ENCODE measurements at places on chromosomes 16 and 17. TPM values are rescaled to one million over a fixed set of nuclear protein-coding genes. Genes with fewer than 3 reads are reported as not detected.

Gene MBTD1
- total RNA-seq, result 10.3 TPM

Gene TRPV3
- 0.33 TPM for total RNA-seq

- no peak for DNase-seq
Observed at GRCh38 chr17:5822281-5823060, 238.2 kb upstream of the NLRP1 start.

Gene WNT9B
- not detected for total RNA-seq

- peak; percentile 48 for DNase-seq
Observed at GRCh38 chr17:16449121-16449570, 33.8 kb downstream of the TRPV2 start.

GRCh38 chr17:30218799-30219198, 16.7 kb downstream of the SLC6A4 start:
- DNase-seq, result no peak

Gene MTSS2
- 53.2 TPM for total RNA-seq

- DNase-seq, result no peak
Observed at GRCh38 chr17:4747847-4748246, 8.1 kb upstream of the CXCL16 start.

GRCh38 chr16:21590796-21591195, 8.6 kb upstream of the METTL9 start:
- DNase-seq, result no peak

DNA sequence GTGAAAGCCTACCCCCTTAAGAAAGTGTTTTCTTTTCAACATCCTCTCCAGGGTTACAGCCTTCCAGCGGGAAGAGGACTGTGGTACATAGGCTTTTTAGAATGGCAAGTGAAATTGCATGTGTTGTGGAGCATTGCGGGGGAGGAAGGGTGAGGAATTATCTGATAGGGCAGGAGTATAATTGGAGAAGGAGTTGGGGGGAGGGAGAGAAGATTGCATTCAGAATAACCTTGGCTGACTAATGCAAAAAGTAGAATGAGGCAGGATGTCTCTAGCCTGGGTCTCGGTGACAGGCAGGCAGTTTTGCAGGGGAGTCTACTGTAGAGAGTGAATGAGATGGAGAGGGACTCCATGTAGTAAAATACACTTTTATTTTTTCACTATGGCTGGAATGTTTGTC, 2.4 kb upstream of the CDH8 start:
- DNase-seq, result no peak

- DNase-seq, result no peak
Observed at GRCh38 chr17:80585890-80586845, 41.5 kb downstream of the RPTOR start.

DNA sequence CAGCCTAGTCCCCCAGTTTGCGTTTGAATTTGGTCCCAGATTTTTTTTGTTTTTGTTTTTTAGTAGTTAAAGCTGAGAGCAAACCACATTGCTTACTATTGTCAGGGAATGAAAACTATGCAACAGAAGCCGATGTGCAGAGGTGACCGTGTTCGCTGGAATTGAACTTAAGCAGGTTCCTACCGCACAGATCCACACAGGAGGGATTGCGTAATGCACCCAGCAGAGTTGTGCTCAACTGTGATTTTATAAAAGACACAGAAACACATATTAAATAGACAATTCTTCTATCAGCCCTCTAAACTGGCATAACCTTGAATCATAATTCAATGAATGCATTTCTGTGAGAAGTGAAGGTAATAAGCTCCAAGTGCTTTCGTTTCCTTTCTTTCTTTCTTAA, 443.0 kb downstream of the WWOX start:
- no peak for DNase-seq

Gene MAPT
- 0.54 TPM for total RNA-seq

DNA sequence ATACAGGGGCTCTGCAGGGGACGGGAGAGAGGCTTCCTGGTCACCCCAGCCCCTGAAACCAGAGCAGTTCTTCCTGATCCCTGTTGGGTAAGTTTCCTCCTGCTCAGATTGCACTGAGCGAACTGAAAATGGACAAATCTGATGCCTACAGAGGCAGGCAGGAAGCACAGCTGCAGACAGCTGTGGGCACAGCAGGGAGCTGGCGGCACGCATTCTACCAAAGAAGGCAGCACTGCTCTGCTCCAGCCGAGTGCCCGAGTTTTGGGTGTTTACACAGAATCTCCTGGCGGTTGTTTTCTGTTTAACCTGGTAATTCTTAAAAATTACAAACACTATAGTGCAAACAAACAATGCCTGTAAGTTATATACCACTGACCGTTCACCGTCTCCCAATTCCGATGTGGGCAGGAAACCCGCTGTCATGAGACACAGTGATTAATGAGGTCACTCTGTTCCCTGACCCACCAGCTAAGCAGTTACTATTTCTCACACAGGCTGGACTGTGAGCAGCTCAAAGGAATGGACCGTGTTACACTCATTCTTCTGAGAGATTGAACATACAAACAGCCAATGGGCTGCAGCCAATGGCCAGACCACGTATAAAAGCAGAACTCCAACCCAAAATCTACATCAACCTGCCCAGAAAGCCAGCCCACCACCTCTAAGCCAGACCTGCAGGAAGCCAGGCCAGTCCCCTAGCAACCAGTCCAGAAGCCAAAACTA, 25.5 kb downstream of the NSMCE1 start:
- no peak for DNase-seq

- DNase-seq, result no peak
Observed at GRCh38 chr16:89047331-89048089, 46.1 kb upstream of the ACSF3 start.

Gene CCL16
- total RNA-seq, result not detected

Gene SLFN5
- total RNA-seq, result 273 TPM

- no peak for DNase-seq
Observed at GRCh38 chr16:87172632-87173031, 144.6 kb downstream of the C16orf95 start.

DNA sequence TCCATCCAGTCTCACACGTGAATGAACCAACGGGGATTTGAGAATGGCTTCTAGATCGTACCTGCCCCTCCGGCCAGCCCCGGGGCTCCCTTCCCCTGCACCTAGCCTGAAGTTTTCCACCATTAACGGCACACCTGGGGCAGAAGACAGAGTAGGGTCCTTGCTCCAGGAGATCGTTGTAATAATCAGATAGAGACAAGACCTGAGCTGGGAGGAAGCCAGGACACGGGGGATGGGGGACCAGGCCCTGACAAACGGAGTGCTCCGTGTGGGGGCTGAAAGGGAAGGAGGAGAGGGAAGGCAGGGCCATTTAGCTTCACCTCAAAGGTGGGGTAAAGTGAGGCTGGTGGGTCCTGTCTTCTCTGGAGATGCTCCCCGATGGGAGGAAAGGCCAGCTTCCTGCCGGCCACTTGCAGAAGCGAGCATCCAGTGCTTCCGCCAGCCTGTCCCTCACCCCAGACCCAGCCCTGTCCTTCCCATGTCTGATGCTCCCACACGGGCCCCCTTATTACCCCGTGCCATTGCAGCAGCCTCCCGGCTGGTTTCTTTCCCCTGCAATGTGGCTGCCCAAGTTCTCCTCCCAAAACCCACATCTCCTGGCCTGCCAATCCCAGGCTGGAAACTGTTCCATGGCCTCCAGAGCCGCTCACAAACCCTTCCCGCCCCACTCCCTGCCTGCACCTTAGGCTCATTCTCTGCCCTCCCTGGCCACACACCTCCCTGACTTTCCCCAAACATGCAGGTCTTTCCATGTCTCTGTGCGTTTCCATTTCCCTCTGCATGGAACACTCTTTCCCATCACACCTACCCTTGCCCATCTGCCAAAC, 79.3 kb downstream of the MRC2 start:
- no peak for DNase-seq

DNA sequence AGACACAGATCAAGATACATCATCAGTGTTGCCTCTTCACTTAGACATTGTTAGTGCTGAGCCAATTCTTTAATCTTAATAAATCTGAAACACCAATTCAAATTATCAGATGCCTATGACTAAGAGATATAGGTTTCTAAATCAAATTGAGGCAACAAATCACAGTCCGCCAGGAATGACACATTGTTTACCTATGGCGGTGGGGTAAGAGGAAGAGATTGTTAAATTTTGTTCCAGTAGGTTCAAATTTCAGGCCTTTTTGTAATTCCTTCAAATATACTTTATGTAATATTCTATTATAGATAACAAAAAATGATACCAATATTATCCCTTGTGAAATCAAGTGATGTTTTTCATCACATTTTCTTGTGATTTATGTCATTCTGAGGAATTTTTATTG, 145.9 kb downstream of the CDH8 start:
- DNase-seq, result no peak

Gene MYH13
- not detected for total RNA-seq

Gene SHISA9
- 60.5 TPM for total RNA-seq

DNA sequence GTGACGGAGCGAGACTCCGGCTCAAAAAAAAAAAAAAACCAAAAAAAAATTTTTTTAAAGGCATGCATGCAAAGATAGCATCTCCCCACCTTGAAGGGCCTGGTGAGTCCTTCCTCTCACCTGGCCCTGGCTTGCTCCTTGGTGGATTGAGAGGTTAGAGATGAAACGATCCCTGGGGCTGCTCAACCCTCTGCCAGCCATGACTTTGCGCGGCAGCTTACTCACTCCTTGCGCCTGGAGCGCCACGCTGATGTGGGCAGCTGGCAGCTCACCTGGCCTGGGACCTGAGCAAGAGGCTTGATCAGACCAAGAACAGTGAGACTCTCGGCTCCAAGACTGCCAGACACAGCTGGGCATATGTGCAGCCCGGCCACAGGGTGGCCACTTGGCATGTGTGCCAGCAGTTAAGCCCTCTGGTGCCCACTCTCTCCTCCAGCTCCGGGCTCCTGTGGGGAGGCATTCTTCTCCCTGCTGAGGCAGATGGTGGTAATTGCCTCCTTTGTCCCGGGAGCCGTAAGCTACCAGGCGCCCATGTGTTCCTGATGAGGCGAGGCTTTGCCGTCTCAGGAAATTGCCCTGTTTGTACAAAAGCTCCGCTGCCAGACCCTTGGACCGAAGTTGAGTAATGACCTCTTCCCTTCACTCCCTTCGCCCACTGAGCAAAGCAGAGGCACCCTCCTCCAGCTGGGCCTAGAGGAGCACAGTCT, 5.1 kb upstream of the EVPL start:
- DNase-seq, result peak; percentile 14

- peak; percentile 92 for DNase-seq
Observed at GRCh38 chr16:2663553-2664546, 18.5 kb upstream of the KCTD5 start.

DNA sequence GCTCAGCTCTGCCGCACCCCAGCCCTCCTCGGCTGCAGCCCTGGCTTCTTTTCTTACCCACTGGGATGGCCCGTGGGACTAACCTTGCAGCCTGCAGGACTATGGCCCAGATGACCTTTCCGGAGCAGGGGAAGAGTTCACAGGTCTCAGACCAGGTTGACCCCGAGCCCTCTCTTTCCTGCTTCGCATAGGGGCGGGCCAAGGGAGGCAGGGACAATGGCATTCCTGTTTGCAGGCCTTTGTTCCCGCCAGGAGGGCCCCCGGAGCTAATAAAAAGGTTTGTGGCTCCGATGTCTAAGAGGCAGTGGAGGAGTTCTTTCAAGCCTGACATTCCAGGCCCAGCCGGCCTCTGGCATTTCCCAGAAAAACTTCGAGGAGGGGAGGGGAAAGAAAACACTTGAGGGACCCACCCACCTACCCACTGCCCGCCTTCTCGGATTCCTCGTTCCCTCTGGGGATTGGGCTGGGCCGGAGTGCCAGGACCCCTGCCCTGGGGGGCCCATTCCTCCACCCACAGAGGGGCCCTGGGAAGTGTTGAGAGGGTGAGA, 5.8 kb upstream of the SOCS3 start:
- no peak for DNase-seq

- no peak for DNase-seq
Observed at GRCh38 chr17:14499976-14500375, 199.1 kb downstream of the HS3ST3B1 start.

Gene CCDC102A
- total RNA-seq, result 4.4 TPM

DNA sequence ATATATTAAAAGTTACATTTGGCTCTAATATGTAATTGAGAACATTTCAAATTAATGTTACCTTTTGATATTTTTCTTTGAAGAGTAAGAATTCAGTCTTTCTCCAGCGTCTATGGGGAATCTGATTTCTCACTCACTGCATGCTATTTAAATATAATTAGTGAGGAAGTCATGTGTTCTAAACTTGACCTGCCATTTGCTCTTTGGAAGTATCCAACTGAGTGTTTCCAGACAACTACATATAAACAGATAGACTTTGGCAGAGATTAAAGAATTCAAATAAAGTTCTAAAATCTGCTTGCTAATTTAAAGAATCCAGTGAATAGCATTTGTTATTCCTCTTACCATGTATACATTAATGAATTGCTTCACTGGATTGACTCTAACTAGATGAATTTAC, 23.5 kb downstream of the OMG start:
- no peak for DNase-seq

Gene PRM3
- total RNA-seq, result not detected

Gene CARD14
- 3.0 TPM for total RNA-seq
